Lower lobe of right lung (tissue), 2 donors: ENCODE measurements at places on chromosomes 2 and 18. TPM values are rescaled to one million over a fixed set of nuclear protein-coding genes. Genes with fewer than 3 reads are reported as not detected.

- no peaks in the 10 kb centered on the region for H3K27me3 ChIP-seq
- no peak overlapping the region for H3K4me3 ChIP-seq
- H3K4me1 ChIP-seq = peaks cover 14% of the 10 kb centered on the region
- no peak for DNase-seq
These were observed 44.7 kb upstream of the DNAH7 start for GRCh38 chr2:196113061-196113974.

GRCh38 chr2:134202371-134202770 lies 51.5 kb upstream of the MGAT5 start:
- no peaks in the 10 kb centered on the region for H3K27me3 ChIP-seq
- no peak overlapping the region for H3K4me3 ChIP-seq
- H3K4me1 ChIP-seq = peaks cover 43% of the 10 kb centered on the region

GRCh38 chr2:29881089-29881730 lies 40.2 kb downstream of the ALK start:
- no peaks in the 10 kb centered on the region for H3K4me1 ChIP-seq
- H3K36me3 ChIP-seq = no peaks in the 10 kb centered on the region
- H3K27me3 ChIP-seq = no peaks in the 10 kb centered on the region
- no peak for DNase-seq

- no peak overlapping the region for H3K4me3 ChIP-seq
- no peaks in the 10 kb centered on the region for H3K27me3 ChIP-seq
- no peak for DNase-seq
- no peaks in the 10 kb centered on the region for H3K36me3 ChIP-seq
- no peak overlapping the region for H3K27ac ChIP-seq
These were observed 331.1 kb downstream of the RND3 start for GRCh38 chr2:150156415-150156814.

DNA sequence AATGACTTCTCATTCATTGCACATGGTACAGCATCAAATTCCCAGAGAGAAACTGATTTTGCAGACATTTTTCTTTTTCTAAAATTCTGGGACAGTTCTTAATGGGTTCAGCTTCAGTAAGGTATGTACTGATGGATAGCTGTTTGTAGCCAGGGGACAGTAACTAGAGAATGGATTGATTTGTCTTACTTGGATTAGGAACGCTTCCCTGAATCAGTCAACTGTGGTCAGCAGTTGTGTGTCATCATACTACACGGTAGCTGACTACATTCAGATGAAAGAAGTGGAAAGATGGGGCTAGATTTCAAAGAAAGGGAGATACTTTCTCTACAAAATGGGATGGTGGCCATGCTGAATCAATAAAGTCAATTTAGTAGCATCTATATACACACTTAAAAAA lies 431.4 kb downstream of the GRB14 start:
- no peak overlapping the region for H3K4me3 ChIP-seq
- no peaks in the 10 kb centered on the region for H3K27me3 ChIP-seq
- H3K27ac ChIP-seq = no peak overlapping the region
- H3K4me1 ChIP-seq = no peaks in the 10 kb centered on the region
- DNase-seq = no peak

DNA sequence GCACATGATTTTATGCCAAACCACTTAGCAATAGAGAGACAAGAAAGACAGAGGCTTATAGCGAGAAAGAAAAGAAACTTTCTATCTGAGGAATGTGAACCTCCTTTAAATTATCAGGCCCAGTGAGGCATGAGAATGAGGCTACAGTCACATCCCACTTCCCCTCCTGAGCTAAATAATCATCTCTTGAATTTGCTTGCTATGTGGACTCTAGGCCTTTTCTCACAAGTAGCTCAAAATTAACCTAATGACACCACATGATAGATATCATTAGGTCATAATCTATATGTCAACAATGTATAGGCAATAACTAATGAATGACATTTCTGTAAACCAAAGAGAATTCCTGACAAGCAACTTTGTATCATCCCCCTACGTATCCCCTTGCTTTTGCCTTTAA lies 301.5 kb upstream of the MGAT5 start:
- H3K27me3 ChIP-seq = no peaks in the 10 kb centered on the region
- no peaks in the 10 kb centered on the region for H3K4me1 ChIP-seq
- H3K27ac ChIP-seq = no peak overlapping the region
- no peak overlapping the region for H3K4me3 ChIP-seq
- DNase-seq = no peak

GRCh38 chr18:39238981-39239660 lies 1673.5 kb upstream of the CELF4 start:
- H3K36me3 ChIP-seq = no peaks in the 10 kb centered on the region
- no peak for DNase-seq
- H3K4me1 ChIP-seq = no peaks in the 10 kb centered on the region

EMILIN1 gene
- 56.3 TPM for total RNA-seq

DNA sequence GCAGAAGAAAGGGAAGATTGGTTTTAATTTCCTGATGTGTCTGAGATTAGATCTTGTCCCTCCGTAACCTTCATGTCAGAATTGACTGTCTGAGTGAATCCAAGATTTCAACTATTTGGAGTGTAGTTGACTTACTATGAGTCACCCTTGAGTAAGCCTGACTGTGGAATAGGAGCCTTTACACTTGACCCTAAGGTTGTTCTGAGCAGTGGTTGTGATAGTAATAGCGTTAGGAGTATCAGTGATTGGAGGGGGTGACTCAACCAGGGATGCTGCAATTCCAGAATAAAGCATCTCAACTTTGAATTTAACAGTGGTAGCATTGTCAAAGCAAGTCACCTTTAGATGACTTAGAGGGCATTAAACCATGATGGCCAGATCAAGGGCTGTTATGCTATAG lies 979.5 kb upstream of the FAM98A start:
- H3K4me1 ChIP-seq = no peaks in the 10 kb centered on the region
- no peak overlapping the region for H3K27ac ChIP-seq
- H3K27me3 ChIP-seq = no peaks in the 10 kb centered on the region
- no peak overlapping the region for H3K4me3 ChIP-seq

- H3K27ac ChIP-seq = no peak overlapping the region
- no peaks in the 10 kb centered on the region for H3K27me3 ChIP-seq
- DNase-seq = no peak
- no peak overlapping the region for H3K4me3 ChIP-seq
- no peaks in the 10 kb centered on the region for H3K4me1 ChIP-seq
- H3K36me3 ChIP-seq = peaks cover 14% of the 10 kb centered on the region
These were observed 70.0 kb downstream of the DPP4 start for GRCh38 chr2:162004031-162004430.

DNA sequence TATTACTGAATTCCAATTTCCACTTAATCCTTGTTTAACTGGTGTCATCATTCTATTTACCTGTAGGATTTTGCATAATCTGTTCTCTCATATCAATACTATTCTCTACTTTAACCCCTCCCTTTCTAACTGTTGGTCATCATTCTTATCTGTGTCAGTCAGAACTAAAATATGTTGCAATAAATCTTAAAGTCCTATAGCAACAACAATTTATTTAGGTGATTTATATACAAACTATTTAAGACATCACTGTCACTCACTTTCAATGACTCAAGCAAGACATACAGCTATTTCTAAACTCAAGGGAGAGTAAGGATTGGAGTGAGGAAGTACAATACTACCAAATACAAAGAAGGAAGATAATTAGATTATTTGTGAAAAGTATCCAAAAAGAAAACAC lies 740.4 kb downstream of the DSC3 start:
- H3K27ac ChIP-seq = no peak overlapping the region
- H3K4me1 ChIP-seq = no peaks in the 10 kb centered on the region
- H3K27me3 ChIP-seq = no peaks in the 10 kb centered on the region
- no peaks in the 10 kb centered on the region for H3K36me3 ChIP-seq

GRCh38 chr2:22970284-22970975 lies 414.5 kb upstream of the KLHL29 start:
- no peaks in the 10 kb centered on the region for H3K36me3 ChIP-seq
- no peak overlapping the region for H3K4me3 ChIP-seq
- H3K27me3 ChIP-seq = no peaks in the 10 kb centered on the region
- no peak overlapping the region for H3K27ac ChIP-seq

DNA sequence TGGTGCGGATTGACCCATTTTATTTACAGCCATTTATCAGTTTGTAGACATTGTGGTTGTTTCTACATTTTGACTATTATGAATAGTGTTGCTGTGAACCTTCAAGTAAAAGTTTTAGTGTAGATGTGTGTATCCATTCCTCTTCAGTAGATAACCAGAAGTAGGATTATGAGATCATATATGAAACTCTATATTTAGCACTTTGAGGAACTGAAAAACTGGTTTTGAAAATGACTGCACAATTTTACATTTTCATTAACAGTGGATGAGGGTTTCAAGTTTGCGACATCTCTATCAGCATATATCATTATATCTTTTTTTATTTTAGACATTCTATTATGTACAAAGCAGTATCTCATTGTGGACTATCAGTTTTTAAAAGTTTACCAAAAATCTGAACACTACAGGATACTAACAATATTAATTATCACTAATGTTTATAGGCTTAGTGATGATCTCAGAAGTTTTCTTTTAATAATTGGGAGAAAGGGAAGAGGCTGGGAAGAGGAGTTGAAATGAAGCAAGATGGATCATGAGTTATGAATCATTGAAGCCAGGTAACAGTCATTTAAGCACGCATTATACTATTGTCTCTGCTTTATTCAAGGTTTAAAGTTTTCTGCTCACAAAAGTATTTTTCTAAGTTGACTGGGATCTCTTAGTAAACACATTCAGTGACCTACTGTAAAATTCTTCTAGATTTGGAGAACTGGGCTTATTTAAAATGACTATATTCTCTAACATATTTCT lies 329.0 kb upstream of the LRATD1 start:
- H3K27ac ChIP-seq = no peak overlapping the region
- no peaks in the 10 kb centered on the region for H3K36me3 ChIP-seq
- no peaks in the 10 kb centered on the region for H3K4me1 ChIP-seq
- H3K27me3 ChIP-seq = no peaks in the 10 kb centered on the region
- no peak overlapping the region for H3K4me3 ChIP-seq

DNA sequence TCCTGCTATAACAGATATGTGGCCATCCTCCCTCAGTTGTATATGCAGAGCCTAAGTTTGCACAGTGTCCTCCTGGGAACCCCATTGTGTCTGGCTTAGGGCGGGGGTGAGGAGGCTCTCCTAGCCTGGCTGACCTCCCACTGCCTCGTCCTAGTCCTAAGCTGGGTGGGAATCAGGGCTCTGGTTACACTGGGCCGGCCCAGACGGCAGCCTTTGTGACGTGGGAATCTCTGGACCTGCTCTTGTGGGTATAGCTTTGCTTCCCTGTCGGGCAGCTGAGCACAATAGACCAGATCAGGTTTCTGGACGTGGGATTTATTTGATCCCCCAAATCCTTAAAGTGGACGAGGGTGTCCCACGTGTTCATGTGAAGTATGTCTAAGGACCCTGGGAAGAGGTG lies 2.9 kb downstream of the ACKR3 start:
- peaks cover 5% of the 10 kb centered on the region for H3K27me3 ChIP-seq
- H3K27ac ChIP-seq = no peak overlapping the region
- H3K36me3 ChIP-seq = no peaks in the 10 kb centered on the region
- H3K4me3 ChIP-seq = peak overlapping the region; percentile 63
- DNase-seq = no peak

FAM117B gene
- total RNA-seq = 13.1 TPM

- no peaks in the 10 kb centered on the region for H3K27me3 ChIP-seq
- no peak overlapping the region for H3K27ac ChIP-seq
- H3K36me3 ChIP-seq = no peaks in the 10 kb centered on the region
- DNase-seq = no peak
These were observed 31.2 kb downstream of the PARD3B start for GRCh38 chr2:204576362-204576979.

DNA sequence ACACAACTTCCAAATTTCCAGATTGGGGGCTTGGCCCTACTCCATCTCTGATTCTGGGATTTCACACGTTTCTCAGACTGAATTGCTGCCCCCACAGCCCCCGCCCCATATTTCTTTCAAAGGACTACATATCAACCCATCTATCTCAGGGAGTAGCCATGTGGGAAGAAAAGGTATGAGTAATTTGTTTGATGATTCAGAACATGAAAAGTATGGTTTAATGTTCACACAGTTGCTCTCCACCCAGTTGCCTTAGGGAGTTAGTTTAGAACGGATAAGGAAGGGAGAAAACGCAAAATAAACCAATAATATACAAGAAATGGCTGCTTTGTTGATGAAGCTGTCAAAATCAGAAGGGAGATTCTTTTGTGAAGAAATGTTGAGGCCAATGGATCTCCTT lies 145.1 kb downstream of the PIEZO2 start:
- no peak overlapping the region for H3K27ac ChIP-seq
- H3K4me3 ChIP-seq = no peak overlapping the region
- no peak for DNase-seq
- H3K36me3 ChIP-seq = no peaks in the 10 kb centered on the region
- H3K27me3 ChIP-seq = no peaks in the 10 kb centered on the region

FBLN7 gene
- 2.0 TPM for total RNA-seq

CDH19 gene
- total RNA-seq = 1.2 TPM

DNA sequence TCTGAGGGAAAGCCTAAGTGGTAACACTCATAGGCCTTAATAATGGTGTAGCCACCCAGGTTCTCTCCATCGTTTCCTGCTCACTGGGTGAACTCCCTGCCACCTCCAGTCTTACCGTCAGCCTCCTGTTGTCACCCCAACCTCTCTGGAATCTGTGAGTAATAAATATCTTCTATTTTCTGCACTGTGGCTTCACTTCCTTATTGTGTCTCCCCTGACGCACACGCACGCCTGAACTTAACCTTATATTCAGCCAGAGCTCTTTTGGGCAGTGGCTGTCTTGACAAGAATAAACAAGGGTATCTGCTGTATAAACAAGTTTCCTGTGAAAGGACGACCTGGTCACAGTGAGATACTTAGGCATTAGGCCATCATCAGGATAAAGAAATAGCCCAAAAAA lies 467.2 kb downstream of the SPAG16 start:
- H3K36me3 ChIP-seq = no peaks in the 10 kb centered on the region
- no peak for DNase-seq
- H3K4me1 ChIP-seq = no peaks in the 10 kb centered on the region
- H3K4me3 ChIP-seq = no peak overlapping the region
- no peak overlapping the region for H3K27ac ChIP-seq

HDLBP gene
- 387 TPM for total RNA-seq

AP1S3 gene
- total RNA-seq = 6.4 TPM

CCDC74A gene
- total RNA-seq = 4.9 TPM

DNA sequence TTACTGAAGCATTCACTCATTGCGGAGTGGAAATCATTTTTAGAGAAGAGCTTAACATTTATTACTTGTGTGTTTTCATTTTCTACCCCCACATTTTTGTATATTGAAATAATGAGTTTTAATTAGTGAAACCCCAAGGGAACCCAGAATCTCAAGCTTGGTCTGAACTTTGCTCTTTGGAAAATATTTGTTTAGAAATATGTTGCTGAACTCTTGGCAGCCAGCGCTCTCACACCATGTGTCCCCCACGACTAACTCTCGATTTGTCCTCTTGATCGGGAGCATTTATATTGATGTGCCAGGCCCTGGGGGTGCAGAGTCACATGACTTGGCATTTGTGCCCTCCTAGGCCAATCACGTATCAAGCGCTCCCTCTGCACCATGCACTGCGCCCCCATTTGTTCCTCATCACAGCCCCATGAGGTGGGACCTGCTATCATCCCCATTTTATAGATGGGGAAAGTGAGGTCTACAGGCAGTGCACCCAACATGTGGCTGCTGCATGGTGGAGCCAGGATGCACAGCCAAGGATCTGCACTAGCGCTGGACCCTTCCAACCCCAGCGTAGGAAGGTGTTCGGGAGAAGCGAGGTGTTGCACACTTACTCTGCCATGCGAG lies 149.7 kb downstream of the NCK2 start:
- no peaks in the 10 kb centered on the region for H3K4me1 ChIP-seq
- H3K27ac ChIP-seq = no peak overlapping the region
- no peak overlapping the region for H3K4me3 ChIP-seq
- peaks cover 20% of the 10 kb centered on the region for H3K36me3 ChIP-seq
